Activated CD8-positive, alpha-beta T cell treated with anti-CD3 and anti-CD28 coated beads, Interleukin-2, amount 10 ng/mL, durations not matched to agents 7 days and 5 days (primary cell): ENCODE measurements at places on chromosomes 12 and 14. TPM values are rescaled to one million over a fixed set of nuclear protein-coding genes. Genes with fewer than 3 reads are reported as not detected.

RHOJ gene
- total RNA-seq, result not detected

THTPA gene
- 9.8 TPM for total RNA-seq

- no peak overlapping the region for H3K4me3 ChIP-seq
- no peaks in the 10 kb centered on the region for H3K36me3 ChIP-seq
- DNase-seq, result no peak
- no peaks in the 10 kb centered on the region for H3K27me3 ChIP-seq
- no peaks in the 10 kb centered on the region for H3K4me1 ChIP-seq
Observed at GRCh38 chr12:80792861-80793260, 76.1 kb downstream of the MYF5 start.

DNA sequence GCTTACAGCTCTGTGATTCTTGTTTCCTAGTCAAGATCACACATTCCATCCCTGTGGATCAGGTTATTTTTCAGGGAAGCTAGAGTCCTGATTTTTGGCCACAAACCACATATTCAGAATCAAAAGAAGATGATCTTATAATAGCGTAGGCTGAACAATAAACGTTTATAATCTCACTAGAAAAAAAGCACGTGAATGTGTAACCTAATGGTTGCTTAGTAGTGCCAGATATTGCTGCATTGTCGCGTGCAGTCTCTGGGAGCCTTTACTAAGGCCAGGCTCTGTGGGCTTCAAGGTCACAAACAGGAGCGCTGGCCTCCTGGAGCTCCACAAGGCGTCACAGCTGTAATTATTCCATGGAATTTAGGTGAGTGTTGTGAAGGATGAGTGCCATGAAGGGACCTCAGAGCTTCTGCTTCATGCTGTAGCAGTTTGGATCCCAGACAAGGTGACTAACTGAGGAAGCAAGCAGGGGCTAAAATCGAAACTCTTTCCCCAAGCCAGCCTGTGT lies 17.4 kb downstream of the CDKN1B start:
- H3K4me1 ChIP-seq, result peaks cover 72% of the 10 kb centered on the region
- peak overlapping the region; percentile 89 for H3K27ac ChIP-seq
- no peak for DNase-seq

DNA sequence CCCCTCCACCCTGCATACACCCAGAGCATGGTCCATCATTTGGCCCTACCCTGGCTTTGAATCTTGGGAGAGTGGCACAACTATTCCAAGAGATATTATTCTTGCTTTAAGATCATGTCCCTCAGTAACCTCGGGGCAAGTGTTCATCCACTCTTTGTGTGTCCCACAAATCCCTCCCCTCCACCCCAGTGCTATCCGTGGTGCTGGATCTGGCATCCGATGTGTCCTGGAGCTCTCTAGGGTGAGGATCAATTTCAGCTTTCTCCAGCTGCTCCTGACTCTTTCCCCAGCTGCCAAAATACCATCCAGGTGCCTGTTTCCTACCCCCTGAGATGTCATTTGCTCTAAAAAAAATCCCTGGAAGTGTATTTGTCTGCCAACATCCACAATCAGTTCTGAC lies 64.8 kb upstream of the CMKLR1 start:
- no peak for DNase-seq
- no peaks in the 10 kb centered on the region for H3K36me3 ChIP-seq
- no peaks in the 10 kb centered on the region for H3K4me1 ChIP-seq
- H3K27me3 ChIP-seq, result no peaks in the 10 kb centered on the region
- no peak overlapping the region for H3K4me3 ChIP-seq

FAM90A1 gene
- not detected for total RNA-seq
